Brain pericyte (primary cell): ENCODE measurements at places on chromosomes 6 and 20.

- no peak for DNase-seq
Observed at GRCh38 chr6:52603000-52603795, 26.3 kb upstream of the TRAM2 start.

DNA sequence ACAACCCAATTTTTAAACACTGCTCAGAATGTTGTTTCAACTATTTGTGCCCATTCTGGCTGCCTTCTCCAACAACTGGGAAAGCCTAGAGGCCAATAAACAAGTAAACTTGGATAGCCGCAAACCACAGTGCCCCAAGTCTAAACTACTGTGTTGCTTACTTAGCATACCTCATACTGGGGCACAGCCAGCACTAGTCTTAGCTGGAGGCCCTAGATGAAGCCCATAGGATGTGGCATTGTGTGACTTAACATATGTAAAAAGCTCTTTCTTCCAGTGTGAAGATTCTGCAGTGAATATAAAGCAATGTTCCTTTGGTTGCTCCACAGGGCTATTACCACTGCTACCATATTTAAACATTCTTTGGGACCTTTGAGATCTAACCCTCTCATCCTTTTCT is 564.3 kb upstream of the NRSN1 start:
- no peak for DNase-seq

DNA sequence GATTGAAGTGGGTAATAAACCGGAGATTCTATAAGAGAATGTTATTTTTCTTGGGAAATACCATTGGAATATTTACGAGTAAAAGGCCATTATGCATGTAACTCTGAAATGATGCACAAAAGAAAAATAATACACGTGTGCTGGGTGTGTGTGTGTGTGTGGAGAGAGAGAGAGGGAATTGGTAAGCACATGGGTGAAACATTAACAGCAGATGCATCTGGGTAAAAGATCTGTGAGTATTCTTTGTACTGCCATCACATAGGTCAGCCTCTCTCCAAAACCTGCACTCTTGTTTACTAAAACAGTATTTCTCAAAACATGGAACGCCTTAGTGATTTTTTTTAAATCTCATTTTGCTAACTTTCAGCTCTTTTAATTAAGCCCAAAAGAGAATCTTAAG is 28.9 kb downstream of the EYA2 start:
- no peak for DNase-seq

- no peak for DNase-seq
Observed at GRCh38 chr6:125219361-125219895, 65.9 kb downstream of the TPD52L1 start.

- no peak for DNase-seq
Observed at GRCh38 chr6:40538556-40538955, 48.6 kb downstream of the LRFN2 start.

- DNase-seq: no peak
Observed at GRCh38 chr20:18685406-18685805, 97.6 kb downstream of the DTD1 start.

DNA sequence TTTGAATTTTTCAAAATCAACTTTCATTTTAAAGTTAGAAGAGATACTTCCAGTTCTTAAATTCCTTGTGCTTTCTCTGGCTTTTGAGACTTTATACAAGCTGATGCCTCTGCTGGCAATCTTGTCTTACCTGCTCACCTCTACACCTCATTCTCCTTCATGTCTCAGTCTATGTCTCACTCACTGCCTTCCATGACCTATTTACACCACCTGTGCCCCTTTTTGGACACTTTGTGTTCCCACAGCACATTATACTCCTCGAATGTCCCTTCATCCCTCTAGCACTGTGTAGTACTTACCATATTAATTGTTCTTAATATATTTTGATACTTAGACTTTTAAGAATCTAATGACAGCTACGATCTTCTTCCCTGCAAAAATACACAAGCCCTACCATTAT is 15.3 kb downstream of the PHIP start:
- no peak for DNase-seq

- DNase-seq: peak; percentile 30
Observed at GRCh38 chr6:154154389-154154967, 115.4 kb downstream of the OPRM1 start.

- no peak for DNase-seq
Observed at GRCh38 chr6:94713446-94713845, 863.9 kb upstream of the MANEA start.

DNA sequence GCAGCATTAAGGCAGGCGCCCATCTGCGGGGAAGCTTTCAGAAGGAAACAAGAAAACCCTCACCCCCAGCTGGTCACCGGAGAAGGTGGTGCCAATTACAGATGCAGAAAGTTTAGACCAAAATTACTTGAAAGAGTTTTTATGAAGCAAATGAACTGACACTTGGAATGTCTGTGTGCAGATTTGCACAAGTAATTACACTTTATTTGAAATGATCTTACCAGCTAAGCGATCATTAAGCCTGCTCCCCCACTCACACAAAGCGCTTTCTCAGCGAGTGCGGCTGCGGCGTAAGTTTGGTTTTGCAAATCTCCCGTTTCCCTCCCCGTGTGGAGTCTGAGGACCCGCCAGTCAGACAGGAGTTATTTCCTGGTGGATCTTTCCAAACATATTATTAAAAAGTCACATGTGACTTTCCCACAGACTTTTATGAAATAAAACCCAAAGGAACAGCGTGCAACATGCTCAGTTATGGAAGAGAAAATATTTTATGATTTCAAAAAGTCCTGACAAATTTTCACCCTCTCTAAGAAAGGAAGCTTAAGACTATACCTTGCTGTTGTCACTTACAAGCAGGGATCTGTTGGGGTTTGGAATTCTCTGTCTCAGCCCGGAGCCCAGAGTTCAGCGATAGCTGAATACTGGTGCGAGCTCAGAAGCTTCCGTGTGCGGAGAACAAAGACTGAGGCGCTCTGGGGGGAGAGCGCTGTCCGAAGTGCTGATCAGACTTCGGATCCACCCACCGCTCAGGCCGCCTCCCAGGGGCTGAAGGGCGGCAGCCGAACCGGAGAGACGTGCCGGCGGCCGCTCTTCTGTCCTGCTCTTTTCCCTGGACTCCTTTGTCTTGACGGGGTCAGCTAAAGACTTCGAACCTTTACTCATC is 2.7 kb upstream of the MYT1 start:
- no peak for DNase-seq

- no peak for DNase-seq
Observed at GRCh38 chr6:158357570-158358216, 45.4 kb downstream of the TULP4 start.

- DNase-seq: no peak
Observed at GRCh38 chr20:56724241-56724757, 95.2 kb downstream of the TFAP2C start.

GRCh38 chr6:85468326-85468725 is 18.4 kb downstream of the NT5E start:
- no peak for DNase-seq

GRCh38 chr6:43951063-43951755 is 176.0 kb downstream of the MRPL14 start:
- DNase-seq: no peak

- DNase-seq: no peak
Observed at GRCh38 chr6:152932865-152933264, 50.0 kb downstream of the FBXO5 start.

GRCh38 chr20:23241416-23241815 is 109.2 kb upstream of the NXT1 start:
- DNase-seq: no peak

DNA sequence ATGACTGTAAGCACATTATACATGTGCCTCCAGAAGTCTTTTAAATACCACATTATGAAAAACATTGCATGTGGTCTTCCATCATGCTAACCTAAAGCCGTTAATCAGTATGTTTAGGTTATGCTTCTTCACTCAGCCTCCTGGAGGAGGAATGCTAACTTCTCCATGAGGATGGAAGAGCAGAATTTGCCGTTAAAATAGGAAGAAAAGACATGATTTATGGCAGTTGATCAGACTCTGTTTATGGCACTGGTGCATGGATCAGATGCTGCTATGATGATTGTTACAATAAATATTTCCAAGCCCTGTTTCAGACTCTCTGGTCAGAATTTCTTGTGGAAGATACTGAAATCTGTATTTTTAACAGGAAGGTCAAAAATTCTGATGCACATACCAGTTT is 31.7 kb downstream of the MAP3K4 start:
- DNase-seq: no peak

GRCh38 chr6:72950114-72950860 is 275.0 kb downstream of the KHDC1L start:
- no peak for DNase-seq

DNA sequence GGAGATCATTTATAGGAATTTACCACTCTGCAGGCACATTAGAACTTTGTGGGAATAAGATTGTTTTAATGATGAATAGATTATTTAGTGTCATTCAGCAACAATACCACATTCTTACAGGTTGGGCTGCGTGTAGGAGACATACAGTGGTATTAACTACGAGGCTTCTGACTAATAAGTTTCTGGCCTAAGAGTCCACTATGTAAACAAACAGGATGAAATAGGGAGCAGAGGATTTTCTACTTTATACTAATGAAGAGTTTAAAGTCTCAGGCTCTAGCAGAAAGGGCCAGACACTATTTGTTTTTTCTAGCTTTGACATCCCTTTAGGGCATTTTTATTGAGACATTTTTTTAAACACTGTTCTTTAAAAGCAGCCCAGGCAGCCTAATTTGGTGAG is 75.6 kb downstream of the SLC24A3 start:
- no peak for DNase-seq

GRCh38 chr6:111759331-111759835 is 113.9 kb downstream of the FYN start:
- DNase-seq: no peak

- no peak for DNase-seq
Observed at GRCh38 chr6:158817728-158818580, 1.2 kb downstream of the EZR start.

DNA sequence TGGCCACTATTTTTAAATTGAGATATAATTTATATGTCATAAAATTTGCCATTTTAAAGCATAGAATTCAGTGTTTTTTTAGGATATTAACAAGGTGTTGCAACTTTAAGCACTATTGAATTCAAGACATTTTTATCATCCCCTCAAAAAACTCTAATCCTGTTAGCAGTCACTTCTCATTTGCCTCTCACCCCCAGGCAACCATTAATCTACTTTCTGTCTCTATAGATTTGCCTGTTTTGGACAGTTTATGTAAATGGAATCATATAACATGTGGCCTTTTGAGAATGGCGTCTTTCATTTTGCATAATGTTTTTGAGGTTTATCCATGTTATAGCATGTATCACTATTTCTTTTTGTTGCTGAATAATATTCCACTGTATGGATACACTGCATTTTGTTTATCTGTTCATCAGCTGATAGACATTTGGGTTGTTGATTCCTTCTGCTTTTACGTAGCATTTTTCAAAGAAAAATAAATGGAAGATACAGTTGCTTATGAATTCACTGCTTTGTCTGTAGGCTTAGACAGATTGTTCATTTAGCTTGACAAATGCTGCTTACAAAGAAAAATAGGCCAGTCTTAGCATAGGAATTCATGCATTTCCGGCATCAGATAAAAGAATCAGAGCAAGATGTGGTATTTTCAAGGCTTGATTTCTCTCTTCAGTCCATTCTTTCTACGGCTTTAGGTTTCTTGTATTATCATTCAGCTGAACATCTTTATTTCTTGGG is 52.9 kb downstream of the STK4 start:
- DNase-seq: no peak

DNA sequence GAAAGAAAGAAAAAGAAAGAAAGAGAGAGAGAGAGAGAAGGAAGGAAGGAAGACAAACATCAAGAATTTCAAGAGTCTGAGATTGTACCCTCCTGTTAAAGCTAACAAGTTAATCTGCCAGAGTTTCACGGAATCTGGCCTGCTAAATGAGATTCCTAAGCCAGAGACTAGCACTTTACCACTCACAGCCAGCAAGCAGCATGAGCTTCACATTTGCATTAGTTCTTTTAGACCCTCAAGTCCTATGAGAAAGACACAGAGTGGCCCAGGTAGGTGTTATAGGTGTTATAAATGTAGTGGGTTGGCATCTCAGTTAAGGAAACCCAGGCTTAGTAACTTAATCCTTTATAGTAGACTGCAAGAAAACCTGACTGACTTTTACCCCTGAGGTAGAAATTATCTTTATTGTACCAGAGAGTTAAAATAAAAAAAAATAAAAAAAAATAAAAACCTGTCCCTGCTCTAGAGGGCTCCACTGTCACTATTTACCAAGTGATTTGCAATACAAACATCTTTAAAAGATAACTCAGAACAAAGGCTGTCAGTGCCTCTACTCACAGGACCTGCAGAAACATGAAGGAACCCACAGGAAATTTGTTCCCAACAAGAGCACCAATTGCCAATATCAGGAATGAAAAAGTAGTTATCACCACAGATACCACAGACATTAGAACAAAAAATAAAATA is 9.7 kb upstream of the IBTK start:
- no peak for DNase-seq
